T-helper 1 cell treated with Interleukin-12 subunit alpha and Interleukin-12 subunit beta and Interleukin-4 antibody, amounts not matched to agents 30 ng/mL and 1 ng/mL, for 36 hours (primary cell): ENCODE measurements at places on chromosomes 1 and 21. TPM values are rescaled to one million over a fixed set of nuclear protein-coding genes. Genes with fewer than 3 reads are reported as not detected.

GSTM5 gene
- total RNA-seq: not detected in 2 replicates

TMEM54 gene
- 0.85 and 2.3 TPM in 2 replicates for total RNA-seq

LAX1 gene
- total RNA-seq: 12.6 and 14.6 TPM in 2 replicates

TSPAN1 gene
- 0.17 TPM in 1 of 2 replicates, not detected in the other for total RNA-seq

KCNK2 gene
- not detected in 2 replicates for total RNA-seq

NME7 gene
- total RNA-seq: 16.1 and 21.5 TPM in 2 replicates

GNB1 gene
- total RNA-seq: 409 and 419 TPM in 2 replicates

ENTREP3 gene
- total RNA-seq: 18.3 and 20.5 TPM in 2 replicates

TMPRSS15 gene
- not detected in 2 replicates for total RNA-seq

KRTAP19-1 gene
- total RNA-seq: not detected in 2 replicates

HTR6 gene
- total RNA-seq: not detected in 2 replicates

C4BPA gene
- not detected in 2 replicates for total RNA-seq

DMBX1 gene
- 0.07 TPM in 1 of 2 replicates, not detected in the other for total RNA-seq

GPR37L1 gene
- total RNA-seq: not detected in 2 replicates

MYOG gene
- not detected in 2 replicates for total RNA-seq

OVAAL gene
- not detected in 2 replicates for total RNA-seq

DAP3 gene
- total RNA-seq: 156 and 158 TPM in 2 replicates

PIGV gene
- total RNA-seq: 11.3 and 12.2 TPM in 2 replicates

TMEM61 gene
- not detected in 2 replicates for total RNA-seq

SMCP gene
- total RNA-seq: not detected in 2 replicates

FAM78B gene
- total RNA-seq: 0.86 and 0.93 TPM in 2 replicates

TINAGL1 gene
- total RNA-seq: not detected in 2 replicates

RIIAD1 gene
- not detected in 2 replicates for total RNA-seq

SPRR1B gene
- not detected in 2 replicates for total RNA-seq

CLCA2 gene
- total RNA-seq: not detected in 2 replicates

CD53 gene
- 581 and 589 TPM in 2 replicates for total RNA-seq

BSND gene
- total RNA-seq: not detected in 2 replicates

PTGS2 gene
- total RNA-seq: 0.17 and 0.32 TPM in 2 replicates

ZNF593OS gene
- not detected in 2 replicates for total RNA-seq

CFAP74 gene
- total RNA-seq: not detected in 2 replicates

GPBP1L1 gene
- total RNA-seq: 116 and 117 TPM in 2 replicates

BNIPL gene
- total RNA-seq: 0.95 and 2.6 TPM in 2 replicates

ZNF648 gene
- total RNA-seq: not detected in 2 replicates

NCDN gene
- total RNA-seq: 70.6 and 72.0 TPM in 2 replicates

BARHL2 gene
- not detected in 2 replicates for total RNA-seq

SLC30A10 gene
- total RNA-seq: not detected in 2 replicates

CCDC30 gene
- total RNA-seq: 1.6 and 1.8 TPM in 2 replicates

NCF2 gene
- total RNA-seq: 25.8 and 28.1 TPM in 2 replicates

TRIM67 gene
- not detected in 2 replicates for total RNA-seq

CD1B gene
- not detected in 2 replicates for total RNA-seq

S100A7 gene
- not detected in 2 replicates for total RNA-seq

FAM3B gene
- not detected in 2 replicates for total RNA-seq

LHX8 gene
- not detected in 2 replicates for total RNA-seq

SLC2A5 gene
- 0.39 TPM in 1 of 2 replicates, not detected in the other for total RNA-seq

SPATA17 gene
- not detected in 2 replicates for total RNA-seq

ERO1B gene
- 3.9 and 6.4 TPM in 2 replicates for total RNA-seq

GJC2 gene
- 0.88 and 1.0 TPM in 2 replicates for total RNA-seq

JAM2 gene
- 0.49 and 1.3 TPM in 2 replicates for total RNA-seq

PRR9 gene
- not detected in 2 replicates for total RNA-seq

SLC16A1 gene
- total RNA-seq: 47.7 and 48.8 TPM in 2 replicates

STUM gene
- not detected in 2 replicates for total RNA-seq

TGFB2 gene
- 0.12 TPM in 1 of 2 replicates, not detected in the other for total RNA-seq

UBASH3A gene
- total RNA-seq: 75.6 and 76.0 TPM in 2 replicates

CPLANE2 gene
- 6.1 and 6.4 TPM in 2 replicates for total RNA-seq

CD1C gene
- total RNA-seq: 0.24 and 0.25 TPM in 2 replicates

LRRIQ3 gene
- 0.39 and 0.44 TPM in 2 replicates for total RNA-seq

POU2F1 gene
- 16.6 and 20.0 TPM in 2 replicates for total RNA-seq

MARK1 gene
- not detected in 2 replicates for total RNA-seq

KDM1A gene
- total RNA-seq: 51.8 and 55.7 TPM in 2 replicates

IVL gene
- not detected in 2 replicates for total RNA-seq
